ENCODE measurements at places on chromosomes 5 and 9. TPM values are rescaled to one million over a fixed set of nuclear protein-coding genes. Genes with fewer than 3 reads are reported as not detected.

DNA sequence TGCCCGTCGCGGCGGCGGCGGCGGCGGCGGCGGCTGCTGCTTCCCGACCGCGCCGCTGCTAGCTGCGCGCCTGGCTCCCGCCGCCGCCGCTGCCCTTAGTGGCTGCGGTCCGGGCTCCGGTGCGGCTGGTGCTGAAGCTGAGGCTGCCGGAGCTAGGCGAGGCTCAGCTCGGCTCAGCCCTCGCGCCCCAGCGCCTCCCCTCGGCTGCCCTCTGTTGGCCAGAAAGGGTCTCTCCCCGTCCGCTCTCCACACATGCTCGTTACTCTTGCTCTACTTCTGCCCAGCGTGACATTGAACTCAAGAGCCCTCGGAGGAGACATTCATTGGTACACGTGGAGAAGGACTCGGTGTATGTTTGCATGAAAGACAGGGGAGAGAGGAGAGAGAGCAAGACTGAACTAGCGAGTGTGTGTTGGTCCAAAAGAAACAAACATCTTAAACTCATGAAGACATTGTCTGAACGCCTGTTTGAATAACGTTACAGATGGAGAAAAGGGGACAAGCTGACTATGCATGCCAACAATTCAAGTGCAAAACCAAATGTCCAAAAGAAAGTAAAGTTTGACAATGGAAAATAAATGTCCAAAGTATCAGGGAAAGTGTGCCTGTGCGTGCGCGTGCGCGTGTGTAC is at the start of gene HCN1:
Gene HCN1, minus strand, starts transcription at position 175 of the 631 bp plus-strand sequence.
- DNase-seq, result no peak

UNC5A gene
- total RNA-seq, result 0.21 TPM

SH3GL2 gene
- total RNA-seq, result not detected

CLIC3 gene
- not detected for total RNA-seq
